CD8-positive, alpha-beta memory T cell (primary cell): ENCODE measurements at places on chromosomes 2 and 18.

- DNase-seq, result no peak
Observed at GRCh38 chr2:119117408-119117807, 41.1 kb downstream of the C1QL2 start.

- DNase-seq, result no peak
Observed at GRCh38 chr2:75324141-75324540, 124.8 kb upstream of the TACR1 start.

GRCh38 chr18:48832938-48833700, 117.6 kb downstream of the SMAD7 start:
- DNase-seq, result no peak

DNA sequence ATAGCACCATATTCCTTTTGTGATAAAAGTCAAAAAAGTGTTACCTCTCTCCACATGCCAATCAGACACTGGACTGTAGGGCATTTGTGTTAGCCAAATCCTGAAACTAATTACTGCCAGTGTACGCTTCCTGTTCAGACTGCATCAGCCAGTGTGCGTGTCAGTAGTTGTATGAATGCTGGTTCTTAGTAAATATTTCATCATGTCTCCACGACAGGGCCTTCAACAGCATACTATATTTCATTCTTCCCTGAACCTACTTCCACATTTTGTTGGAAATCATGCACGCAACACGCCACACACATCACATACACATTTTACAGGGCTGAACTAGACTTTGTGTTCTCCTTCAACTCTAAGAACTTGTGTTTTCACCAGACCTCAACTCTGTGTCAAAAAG, 77.5 kb downstream of the EPB41L3 start:
- no peak for DNase-seq

DNA sequence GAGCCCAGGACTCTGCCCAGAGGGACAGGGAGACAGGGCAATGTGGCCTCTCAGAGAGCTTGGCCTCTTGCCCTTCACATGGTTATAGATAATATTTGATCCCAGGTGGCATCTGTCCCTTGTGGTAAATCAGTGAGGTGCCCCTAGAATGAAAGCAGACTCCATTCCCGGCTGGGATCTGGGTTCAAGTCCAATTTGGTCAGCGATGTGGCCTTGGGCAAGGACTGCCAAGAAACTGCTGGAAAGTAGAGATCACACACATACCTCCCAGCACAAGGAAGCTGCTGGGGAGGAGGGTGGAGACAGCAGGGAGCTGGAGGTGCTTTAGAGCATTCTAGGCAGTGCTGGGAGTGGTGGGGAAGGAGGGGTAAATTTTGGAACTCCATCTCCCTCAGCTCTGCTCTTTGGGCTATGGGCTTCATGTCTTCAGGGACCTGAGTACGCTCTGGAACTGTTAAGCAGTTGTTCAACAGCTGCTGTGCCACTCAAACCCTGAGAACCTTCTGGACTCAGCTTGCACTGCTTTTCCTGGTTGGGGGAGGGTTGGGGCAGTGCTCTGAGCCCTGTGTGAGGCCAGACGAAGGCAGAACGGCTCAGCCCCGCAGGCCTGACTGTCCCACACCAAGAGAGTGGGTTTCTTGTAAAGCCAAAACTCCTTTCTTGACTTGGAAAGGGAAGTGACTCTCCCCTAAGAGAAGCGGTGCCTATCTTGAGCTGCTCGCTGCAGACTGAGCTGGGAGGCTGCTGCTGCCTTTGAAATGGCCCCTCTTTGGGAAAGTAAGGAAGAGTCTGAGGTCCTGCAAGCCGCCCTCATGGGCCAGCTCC, 23.0 kb downstream of the INPP5D start:
- DNase-seq, result no peak
